NCI-H748 treated with DMSO at 0.1 percent for 48 hours (cell line): ENCODE measurements at places on chromosomes 3 and 15.

- DNase-seq = no peak
These were observed 21.1 kb upstream of the MAP3K13 start for GRCh38 chr3:185341616-185342458.

DNA sequence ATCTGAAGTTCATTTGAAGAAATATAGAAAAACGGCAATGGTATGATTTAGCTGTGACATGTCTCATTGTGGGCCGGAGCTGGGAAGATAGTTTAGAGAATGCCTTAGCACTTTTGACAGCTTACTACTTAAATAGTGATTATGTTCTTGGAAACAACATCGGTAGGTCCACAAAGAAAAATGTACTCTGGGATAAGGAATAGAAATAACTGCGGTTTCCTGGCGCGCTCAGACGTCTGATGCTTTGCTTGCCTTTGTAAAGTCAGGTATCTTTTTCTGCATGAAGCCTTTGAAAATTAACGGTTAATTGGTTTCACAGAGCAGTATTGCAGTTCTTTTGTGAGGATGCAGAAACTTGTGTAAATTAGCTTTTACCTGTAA lies 1.4 kb downstream of the USP3 start:
- no peak for DNase-seq

- DNase-seq = no peak
These were observed 5.6 kb downstream of the TP53BP1 start for GRCh38 chr15:43487271-43487895.

DNA sequence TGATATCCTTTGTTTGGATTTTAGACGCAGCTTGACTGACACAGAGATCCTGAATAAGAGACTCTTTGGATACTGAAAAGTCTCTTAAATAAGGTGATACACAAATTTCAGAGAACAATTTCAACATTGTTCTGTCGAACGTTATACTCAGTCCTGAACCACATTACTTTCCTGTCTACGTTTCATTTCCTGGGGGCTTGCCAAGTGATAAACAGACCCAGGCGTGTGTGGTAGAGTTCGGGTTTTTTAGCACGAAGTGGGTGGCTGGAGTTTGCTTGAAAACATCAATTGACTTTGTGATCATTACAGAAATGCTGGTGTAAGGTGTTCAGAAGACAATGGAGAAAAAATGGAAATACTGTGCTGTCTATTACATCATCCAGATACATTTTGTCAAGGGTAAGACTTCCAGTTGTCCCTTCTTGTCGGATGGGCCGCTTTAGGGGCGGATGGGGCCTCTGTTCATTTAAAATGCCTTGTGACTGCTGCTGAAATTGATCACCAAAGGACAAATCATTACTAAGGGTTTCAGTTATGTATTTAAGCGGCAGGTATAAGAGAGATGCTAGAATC lies at the start of gene CD96:
CD96 (plus strand) TSS at position 287 of the 573 bp plus-strand sequence; CDS start at position 339, 52 bp downstream.
- no peak for DNase-seq

DNA sequence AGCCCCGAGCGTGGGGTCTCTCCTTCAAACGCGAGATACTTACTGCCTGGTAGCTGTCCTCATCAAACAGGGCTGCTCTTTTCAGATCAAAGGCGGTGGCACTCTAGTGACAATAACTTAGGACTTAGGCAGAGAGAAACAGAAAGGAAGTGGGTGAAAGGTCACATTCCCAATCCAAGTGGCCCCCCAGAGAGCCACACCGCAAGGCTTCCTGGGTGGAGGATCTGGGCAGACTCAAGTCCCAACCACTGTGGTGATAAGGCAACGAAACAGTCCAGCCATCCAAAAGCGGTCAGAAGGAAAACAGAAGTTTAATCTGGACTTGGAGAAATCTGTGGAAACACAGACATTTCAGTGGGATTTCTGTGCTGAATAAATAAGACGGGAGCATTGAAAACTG lies 227.2 kb downstream of the ADAMTS17 start:
- DNase-seq = no peak

GRCh38 chr15:74320352-74321247 lies 46.8 kb downstream of the CYP11A1 start:
- DNase-seq = peak; percentile 1

DNA sequence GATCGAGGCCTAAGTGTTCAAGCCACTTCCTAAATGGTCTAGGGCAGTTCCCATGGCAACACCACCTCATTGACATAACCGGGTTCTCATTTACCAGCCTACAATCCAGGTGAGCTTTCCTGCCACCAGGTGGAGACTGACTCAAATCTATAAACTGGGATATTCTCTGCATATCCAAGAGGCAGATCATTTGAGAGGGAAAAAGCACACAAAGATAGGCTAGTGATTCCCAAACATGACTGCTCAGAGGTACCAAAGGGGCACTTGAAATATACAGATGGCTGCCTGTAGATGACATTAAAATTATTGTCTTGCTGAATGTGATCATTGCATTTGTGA lies 141.3 kb upstream of the PROK2 start:
- peak; percentile 78 for DNase-seq

GRCh38 chr3:43699864-43700263 lies 9.1 kb downstream of the ABHD5 start:
- DNase-seq = no peak
